ENCODE measurements at places on chromosomes 2 and 18.

DNA sequence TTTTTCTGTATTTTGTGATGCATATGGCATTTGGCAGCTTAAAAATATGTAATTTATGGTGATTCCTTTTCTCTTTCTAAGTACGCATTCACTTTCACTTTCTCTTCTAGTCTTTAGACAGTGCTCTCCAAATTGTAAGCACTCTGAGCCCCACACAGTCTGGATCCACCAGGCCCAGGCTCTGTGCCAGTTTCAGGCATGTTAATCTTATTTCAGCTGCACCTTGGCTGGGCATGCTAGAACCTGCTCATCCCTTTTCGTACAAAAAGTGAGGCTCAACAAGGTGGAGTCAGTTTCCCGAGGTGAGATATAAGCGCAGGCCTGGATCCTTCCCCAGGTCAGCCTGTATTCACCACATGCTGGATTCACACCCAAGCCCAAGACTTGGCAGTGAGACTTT is 203.9 kb downstream of the MTX2 start:
- no peak for DNase-seq

DNA sequence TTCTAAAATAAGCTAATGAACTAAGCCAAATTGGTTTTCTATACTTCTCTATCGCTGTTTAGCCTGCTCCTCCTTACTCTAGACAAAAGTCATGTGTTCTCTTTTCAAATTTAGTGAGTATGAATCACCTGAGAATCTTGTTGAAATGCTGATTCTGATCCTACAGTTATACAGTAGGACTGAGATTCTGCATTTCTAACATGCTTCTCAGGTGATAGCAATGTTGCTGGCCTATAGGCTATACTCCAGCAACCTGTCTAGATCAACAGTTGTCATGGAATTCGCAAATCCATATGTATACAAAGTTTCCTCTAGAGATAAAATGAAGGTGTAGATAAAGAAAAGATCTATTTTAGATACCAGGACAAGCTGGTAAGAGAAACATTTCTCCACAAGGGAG is 62.9 kb downstream of the MEMO1 start:
- DNase-seq: no peak

DNA sequence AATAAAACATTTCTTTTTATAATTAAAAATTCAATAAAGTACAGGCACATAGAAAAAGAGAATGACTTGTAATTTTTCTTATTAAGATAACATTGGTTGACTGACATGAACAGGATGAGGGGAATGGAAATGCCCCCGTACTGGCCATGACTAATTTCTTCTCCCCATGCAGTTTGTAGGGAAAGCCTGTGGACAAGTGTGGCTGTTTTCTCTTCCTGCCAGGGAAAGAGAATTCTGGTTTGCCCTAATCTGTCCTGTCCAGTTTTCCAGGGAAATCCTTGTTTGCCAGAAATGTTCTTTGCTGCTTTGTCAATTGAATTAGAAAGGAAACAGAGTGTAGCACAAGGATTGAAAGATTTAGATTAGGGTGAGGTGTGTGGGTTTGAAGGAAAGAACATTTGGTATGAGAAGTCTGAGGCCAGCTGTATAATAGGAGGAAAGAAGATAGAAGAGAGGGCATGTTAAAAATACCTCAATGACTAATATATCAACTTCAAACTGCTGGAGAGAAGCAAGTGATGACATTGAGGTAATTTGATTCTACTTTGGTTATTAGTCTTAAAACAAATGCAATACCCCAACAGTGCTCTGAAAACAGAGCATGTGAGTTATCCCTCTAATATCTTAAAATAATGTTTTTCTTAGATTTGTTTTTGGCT is 593.9 kb upstream of the ZNF804A start:
- no peak for DNase-seq

DNA sequence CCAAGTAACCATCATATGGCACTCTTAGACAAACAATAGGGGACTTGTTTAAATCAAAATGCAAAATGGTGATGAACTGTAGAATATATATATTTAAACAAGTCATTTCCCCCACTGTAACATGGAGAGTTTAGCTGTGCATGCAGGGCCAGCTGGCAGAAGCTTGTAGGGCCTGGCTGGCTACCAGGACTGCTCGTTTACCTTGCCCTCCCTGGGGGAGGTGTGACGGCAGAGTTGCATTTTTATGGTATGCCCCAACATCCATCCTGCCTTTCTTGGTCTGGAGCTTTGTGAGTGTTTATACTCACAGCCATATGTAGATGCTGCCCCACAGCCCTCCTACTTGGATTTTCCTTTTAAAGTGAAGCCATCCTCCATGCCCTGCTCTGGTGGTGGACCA is 101.7 kb upstream of the ZFP36L2 start:
- DNase-seq: no peak

DNA sequence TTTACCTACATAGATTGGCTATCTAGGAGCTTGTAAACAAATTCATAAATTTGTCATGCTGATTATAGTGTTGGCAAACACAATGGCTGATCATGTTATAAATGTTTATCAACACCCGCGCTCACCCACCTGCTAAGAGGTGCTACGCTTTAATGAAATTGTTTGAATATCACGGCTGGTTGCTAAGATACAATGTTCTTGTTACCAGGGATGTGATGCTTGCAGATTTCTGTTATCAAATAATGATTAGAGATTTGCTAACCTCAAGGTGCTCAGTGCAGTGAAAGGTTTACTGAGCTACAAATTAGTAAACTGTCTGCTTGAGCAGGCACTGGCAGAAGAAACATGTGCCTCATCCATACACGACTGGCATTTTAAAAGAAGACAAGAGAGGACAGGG is 160.0 kb upstream of the ZEB2 start:
- no peak for DNase-seq

- no peak for DNase-seq
Measured at GRCh38 chr2:2422621-2423020, 91.5 kb upstream of the MYT1L start.

- no peak for DNase-seq
Measured at GRCh38 chr18:74140582-74140981, 7.1 kb downstream of the FBXO15 start.

GRCh38 chr2:86372641-86373502 is 35.4 kb upstream of the REEP1 start:
- no peak for DNase-seq

- no peak for DNase-seq
Measured at GRCh38 chr2:237120916-237121315, 35.2 kb downstream of the COPS8 start.

GRCh38 chr2:45729753-45730512 is 78.5 kb downstream of the PRKCE start:
- DNase-seq: no peak

DNA sequence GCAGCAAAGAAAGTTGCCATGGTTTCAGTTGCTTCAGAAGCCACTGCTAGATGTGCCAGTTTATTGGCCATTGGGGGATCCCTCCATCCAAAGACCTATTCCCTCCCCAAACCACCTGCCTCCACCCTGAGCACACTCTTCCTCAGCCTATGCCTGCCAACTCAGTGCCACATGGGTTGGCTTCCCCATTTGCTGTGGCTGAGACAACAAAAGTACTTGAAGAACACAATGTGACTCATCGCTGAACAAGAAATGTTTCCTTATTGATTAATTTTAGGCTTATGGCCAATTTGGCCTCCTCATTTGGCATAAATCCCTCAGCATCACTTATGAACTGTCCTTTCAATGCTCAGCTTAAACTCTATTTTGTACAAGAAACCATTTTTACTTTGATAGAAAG is 215.9 kb downstream of the TMEM247 start:
- no peak for DNase-seq

GRCh38 chr18:49017813-49018553 is 67.2 kb upstream of the SMAD7 start:
- DNase-seq: no peak
